ENCODE measurements at places on chromosomes 1 and 21.

DNA sequence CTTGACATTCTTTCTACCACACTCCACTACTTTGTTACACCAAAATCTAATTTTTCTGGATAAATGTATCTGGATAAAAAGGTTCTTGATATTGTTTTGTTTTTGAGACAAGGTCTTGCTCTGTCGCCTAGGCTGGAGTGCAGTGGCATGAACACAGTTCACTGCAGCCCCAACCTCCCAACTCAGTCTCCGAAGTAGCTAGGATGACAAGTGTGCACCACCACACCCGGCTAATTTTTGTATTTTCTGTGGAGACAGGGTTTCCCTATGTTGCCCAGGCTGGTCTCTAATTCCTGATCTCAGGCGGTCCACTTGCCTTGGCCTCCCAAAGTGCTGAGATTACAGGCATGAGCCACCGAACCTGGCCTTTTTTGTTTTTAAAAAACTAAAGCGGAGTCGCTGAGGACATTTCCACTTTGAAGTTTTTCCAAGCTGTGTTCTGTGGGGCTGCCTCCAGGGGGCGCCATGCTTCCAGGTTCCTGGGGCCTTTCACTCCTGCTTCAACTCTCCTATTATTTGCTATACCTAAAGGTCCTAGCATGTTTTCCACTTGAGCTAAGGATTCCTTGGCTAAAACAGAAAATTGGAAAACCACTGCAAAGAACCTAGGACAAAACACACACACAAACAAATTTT is 14.1 kb upstream of the NCMAP start:
- no peak for DNase-seq

DNA sequence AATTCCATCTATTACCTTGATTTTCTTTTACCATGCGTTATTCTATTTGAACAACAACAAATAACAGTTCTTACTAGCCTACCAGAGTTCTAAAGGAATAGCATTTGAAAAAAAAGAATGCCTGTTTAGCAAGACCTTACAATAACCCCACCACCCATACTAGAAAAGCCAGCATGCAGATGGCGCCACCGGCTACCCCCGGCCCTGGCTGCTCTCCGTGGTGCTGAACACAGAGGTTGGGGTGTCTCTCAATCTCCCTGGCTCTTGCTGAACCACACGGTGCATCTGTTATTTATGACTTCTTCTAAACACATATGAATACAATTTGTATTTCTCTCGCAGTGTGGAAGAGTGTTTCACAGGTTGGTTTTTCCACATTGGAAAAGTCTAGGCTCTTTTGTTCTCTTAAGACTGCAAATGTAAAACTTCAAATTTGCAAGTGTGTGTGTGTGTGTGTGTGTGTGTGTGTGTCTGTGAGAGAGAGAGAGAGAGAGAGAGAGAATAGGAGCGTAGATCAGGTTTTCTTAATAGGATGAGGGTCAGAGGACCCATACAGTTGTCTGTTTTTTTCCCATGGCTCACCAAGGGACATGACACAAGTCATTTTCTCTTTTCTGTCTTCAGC is 13.6 kb downstream of the GRIK3 start:
- peak; percentile 5 for DNase-seq

- DNase-seq = peak; percentile 47
Measured at GRCh38 chr21:25859235-25859929, 124.6 kb downstream of the GABPA start.

DNA sequence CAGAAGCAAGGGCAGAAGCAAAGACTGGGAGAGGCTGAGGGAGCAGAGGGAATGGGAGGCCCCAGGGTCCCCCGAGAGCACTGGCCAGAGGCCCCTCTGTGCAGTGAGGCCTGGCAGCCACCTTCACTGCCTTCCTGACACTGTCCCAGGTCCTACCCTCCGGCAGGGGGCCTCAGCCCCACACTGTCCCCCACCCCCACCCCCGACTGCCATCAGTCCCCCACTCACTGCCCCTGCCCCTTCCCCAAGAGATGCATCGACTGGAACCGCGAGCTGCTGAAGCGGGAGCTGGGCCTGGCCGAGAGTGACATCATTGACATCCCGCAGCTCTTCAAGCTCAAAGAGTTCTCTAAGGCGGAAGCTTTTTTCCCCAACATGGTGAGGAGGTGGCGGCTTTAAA is 13.0 kb upstream of the PADI6 start:
- no peak for DNase-seq

- DNase-seq = peak; percentile 26
Measured at GRCh38 chr1:188517139-188517538, 1688.4 kb downstream of the PLA2G4A start.

DNA sequence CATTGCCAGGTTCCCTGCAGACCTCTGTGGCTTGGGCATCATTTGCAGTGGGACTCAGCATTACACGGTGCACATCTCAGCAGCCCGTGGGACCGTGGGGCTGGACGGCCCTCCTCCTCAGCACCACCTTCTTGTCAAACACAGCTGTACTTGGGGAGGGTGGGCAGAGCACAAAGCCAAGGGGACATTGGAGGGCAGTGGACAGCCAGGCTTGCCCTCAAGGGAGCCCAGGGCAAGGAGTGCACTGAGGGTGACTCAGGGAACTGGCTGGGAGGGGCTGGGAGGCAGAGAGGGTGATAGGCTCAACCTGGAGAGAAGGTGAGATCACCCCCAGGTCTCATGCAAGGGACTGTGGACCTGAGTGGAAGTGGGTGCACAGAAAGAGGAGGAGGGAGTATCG is 3.4 kb downstream of the CAPN9 start:
- no peak for DNase-seq

DNA sequence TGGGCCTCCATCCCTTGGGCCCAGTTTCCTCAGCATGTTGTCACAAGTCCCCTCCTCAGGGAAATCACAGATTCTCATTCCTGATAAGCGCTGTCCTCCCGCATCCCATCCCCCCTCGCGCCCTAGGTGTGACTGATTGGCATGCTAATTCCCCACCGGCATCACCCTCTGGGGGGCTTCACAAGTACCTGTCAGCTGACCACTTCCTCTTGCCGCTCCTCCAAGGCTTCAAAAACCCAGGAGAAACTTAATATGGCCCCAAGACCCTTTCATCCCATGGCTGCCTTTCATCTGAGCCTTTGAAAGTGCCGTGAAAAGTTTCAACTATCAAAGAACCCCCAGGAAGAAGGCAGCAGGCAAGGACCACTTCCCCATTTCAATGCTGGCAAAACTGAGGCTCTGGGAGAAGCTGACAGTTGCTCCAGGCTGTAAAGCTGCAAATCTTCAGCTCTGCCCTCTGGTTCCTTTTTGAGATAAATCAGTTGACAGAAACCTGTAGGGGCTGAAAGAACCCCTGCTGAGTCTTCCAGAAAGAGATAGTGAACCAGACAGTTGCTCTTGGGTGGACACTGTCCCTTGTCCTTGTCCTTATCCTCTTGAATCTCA is 12.8 kb upstream of the MIXL1 start:
- no peak for DNase-seq

DNA sequence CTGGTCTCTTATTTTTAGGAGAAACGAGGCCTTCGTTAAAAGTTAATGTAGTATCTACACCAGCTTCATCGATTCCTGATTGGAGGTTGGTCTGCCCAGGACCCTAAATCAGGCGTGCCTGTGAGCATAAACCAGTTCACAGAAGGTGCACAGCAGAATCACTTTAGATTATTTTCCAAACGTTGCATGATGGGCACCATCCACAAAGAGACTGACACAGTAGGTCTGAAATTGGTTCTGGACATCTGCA is 256 bp upstream of the TARBP1 start:
- no peak for DNase-seq

GRCh38 chr1:76075877-76076276 is 1.3 kb downstream of the ST6GALNAC3 start:
- DNase-seq = peak; percentile 63

DNA sequence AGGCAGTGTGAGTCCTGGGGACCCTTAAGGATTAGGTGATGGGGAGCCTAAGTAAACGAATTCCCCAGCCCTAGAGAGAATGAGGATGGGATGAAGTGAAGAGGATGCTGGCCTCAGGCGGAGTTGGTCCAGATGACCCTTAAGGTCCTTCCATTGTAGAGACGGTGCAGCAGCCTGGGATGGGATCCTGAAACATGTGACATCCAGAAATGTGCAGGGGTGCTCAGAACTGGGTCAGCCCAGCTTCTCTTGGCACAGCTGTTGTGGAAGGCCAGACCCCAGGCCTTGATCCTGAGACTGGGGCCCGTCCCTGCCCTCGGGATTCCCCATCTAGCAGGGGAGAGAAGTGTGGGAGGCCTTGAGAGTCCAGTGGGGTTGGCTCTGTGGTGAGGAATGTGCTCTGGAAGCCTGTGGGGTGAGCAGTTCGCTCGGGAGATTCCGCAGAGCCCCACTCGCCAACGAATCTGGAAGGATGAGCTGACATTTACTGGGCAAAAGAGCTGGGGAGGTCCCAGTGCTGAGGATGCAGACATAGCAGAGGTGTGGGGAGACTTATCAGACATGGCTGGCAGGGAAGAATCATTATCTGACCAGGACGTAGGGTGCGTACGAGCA is 28.1 kb downstream of the A3GALT2 start:
- DNase-seq = no peak

DNA sequence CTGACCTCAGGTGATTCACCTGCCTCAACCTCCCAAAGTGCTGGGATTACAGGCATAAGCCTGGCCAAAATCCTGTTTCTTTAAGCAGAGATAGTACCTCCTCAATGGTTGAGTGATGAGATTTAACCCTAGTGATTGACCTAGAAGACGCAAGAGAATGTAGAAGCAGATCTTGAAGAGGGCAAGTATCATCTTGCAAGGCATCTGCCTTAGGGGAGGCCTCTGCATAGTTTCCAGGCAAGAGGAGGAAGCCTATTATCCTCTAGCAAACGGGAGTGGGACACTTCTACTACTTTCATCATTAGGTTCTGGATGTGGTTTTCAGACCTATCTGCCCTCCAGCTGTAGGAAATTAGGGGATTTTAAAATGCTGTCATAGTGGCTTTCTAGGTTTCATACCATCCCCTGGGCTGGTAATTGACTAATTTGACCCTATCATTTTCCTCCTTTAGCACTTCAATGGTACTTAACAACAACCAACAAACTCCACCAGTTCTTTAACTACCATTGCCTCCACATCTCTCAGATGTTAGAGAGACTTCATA is 10.0 kb upstream of the TRIM62 start:
- no peak for DNase-seq

GRCh38 chr1:99557546-99558202 is 88.2 kb upstream of the PALMD start:
- DNase-seq = peak; percentile 92

DNA sequence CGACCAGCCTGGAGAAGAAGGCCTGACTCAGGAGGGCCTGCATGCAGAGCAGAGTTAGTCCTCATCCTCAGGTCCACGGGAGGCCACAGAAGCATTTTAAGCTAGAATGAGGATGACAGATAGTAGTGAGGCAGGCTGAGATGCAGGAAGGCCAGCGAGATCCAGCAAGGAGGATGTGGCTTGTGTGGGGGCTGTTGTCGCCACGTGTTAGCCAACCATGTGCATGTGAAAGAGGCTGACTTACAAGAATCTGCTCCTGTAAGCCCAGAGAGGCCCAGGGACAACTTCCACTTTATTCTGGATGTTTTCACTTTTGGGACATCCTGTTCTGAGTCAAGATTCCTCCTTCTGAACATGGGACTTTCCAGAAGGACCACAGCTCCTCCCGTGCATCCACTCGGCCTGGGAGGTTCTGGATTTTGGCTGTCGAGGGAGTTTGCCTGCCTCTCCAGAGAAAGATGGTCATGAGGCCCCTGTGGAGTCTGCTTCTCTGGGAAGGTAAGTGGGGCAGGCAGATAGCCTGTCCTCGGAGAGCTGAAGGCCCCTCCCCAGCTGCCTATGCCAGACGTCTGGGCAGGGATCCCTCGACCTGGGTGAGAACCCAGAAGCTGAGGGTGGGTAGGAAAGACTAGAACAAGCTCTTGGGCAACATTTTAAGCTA is at the start of gene SLAMF8:
Gene SLAMF8, plus strand, starts transcription at position 433 of the 661 bp plus-strand sequence. Its CDS starts 26 bp downstream, at position 459.
- peak; percentile 36 for DNase-seq

- no peak for DNase-seq
Measured at GRCh38 chr1:5779608-5780323, 212.5 kb downstream of the NPHP4 start.

DNA sequence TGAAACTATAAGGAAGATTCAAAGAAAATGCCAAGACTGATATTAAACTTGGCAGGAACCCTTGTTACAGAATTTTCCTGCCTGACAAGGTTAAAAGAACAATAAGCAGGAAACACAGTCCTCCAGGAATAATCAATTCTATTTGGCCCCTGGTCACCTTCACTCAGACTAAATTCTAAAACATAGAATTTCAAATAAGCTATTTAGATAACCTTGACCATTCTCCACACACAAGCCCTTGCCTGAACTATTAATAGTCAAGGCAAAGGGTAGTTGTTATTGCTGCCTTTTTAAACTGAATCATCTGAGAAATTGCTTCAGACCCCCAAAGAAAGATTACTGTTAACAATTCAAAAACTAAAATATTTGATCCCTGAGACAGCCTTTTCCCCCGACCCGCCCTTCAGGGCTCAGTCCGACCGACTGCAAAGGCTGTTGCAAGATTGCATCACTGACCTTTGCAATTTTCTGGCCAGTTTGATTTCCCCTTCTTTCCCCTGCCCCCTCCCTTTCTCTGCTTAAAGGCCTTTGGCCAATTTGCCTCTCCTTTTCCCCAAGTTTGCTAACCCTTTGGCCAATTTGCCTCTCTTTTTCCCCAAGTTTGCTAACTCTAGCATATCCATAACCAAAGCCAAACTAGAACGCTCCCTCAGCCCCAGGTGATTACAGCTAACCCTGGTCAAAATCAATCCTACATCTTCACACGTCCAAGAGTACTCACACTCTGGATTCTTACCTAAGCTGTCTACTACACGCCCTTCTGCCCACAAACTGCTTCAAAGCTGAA is 1.4 kb upstream of the G0S2 start:
- peak; percentile 38 for DNase-seq

- peak; percentile 44 for DNase-seq
Measured at GRCh38 chr1:40818264-40818961, 34.8 kb downstream of the KCNQ4 start.

GRCh38 chr1:12015499-12015898 is 3.8 kb upstream of the MIIP start:
- no peak for DNase-seq

- no peak for DNase-seq
Measured at GRCh38 chr1:168405906-168406549, 125.4 kb downstream of the TBX19 start.

DNA sequence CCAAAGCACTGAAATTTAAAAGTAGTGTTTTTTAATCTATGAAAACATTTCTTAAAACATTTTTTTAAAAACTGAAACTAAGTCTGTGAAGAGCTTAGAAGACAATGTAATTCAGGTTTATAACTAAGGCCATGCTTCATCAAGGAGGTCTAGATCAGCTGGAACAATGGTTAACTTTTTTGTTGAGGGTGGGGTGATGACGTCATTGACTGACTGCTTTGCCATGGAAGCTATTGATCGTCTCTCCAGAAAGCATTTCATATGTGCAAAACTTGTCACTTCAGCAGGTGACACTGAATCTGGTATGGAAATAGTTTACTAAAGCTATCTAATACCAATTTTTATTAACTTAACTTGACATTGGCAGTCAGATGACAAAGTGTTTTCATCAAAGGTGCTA is 21.0 kb downstream of the RAVER2 start:
- no peak for DNase-seq

All from fibroblast of skin of right biceps (primary cell).